Left renal cortex interstitium (tissue), 4 donors: ENCODE measurements at places on chromosomes 12 and 14. TPM values are rescaled to one million over a fixed set of nuclear protein-coding genes. Genes with fewer than 3 reads are reported as not detected.

DNA sequence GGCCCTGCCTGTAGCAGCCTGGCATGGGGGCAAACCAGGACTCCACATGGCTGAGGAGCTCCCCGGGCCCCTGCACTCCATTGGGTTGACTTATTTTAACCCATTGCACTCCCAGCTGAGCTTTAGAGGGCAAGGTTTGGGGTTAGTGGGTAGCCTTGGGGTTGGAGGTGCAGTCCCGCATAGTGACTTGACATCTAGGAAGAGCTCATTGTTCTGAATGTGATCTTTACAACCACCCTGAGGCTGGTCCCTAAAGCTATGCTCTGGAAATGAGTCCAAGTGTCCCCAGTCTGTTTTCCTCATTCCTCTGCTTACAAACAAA, 36.4 kb downstream of the NFKBIA start:
- no peak for DNase-seq

GRCh38 chr12:55008944-55009585, 10.7 kb upstream of the NEUROD4 start:
- no peak for DNase-seq

DNA sequence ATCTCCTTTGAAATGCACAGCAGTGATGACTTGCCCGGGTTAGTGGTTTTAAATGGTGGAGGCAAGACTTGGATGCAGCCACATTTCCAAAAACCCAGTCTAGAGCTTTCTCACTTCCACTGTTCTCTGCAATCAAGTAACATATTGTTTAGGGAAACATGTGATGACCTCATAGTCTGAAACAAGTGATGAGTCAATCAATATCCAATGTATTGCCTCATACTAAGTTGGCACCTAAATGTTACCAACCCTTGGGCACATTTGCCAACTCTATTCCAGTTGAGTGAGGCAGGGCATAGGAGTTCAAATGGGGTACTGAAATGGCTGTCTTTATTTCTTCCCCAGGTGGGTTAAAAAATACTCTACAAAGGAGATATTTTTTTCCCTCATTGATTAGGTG, 1105.4 kb downstream of the VRK1 start:
- DNase-seq, result no peak

DNA sequence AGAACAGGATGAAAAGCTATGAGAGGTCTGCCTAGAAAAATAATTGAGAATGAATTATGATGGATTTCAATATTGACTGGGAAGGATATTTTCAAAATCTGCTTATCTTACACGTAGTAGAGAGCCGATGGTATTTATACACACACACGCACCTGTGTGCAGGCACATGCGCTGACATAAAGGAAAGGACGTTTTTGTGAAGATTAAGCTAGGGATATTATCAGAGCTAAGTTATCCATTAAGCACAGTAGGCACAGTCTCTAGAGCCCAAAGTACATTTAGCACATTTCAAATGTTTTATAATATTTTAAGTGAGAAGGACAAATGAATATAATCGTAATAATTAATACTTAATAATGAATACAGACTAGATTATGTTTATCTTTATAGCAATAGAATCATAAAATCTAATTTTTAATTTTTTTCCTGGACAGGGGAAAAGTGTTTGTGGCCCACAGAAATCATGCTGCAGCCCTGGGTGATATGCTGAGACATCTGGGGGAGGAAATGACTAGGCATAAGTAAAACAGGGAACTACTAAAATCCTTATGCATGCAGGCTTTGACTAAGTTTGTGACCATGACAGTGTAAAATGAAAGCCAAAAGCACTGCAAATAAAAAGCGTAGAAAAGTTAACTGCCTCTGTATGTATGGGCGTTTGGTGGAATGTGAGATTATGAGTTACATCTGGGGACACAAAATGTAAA, 146.1 kb downstream of the KITLG start:
- DNase-seq, result no peak

DNA sequence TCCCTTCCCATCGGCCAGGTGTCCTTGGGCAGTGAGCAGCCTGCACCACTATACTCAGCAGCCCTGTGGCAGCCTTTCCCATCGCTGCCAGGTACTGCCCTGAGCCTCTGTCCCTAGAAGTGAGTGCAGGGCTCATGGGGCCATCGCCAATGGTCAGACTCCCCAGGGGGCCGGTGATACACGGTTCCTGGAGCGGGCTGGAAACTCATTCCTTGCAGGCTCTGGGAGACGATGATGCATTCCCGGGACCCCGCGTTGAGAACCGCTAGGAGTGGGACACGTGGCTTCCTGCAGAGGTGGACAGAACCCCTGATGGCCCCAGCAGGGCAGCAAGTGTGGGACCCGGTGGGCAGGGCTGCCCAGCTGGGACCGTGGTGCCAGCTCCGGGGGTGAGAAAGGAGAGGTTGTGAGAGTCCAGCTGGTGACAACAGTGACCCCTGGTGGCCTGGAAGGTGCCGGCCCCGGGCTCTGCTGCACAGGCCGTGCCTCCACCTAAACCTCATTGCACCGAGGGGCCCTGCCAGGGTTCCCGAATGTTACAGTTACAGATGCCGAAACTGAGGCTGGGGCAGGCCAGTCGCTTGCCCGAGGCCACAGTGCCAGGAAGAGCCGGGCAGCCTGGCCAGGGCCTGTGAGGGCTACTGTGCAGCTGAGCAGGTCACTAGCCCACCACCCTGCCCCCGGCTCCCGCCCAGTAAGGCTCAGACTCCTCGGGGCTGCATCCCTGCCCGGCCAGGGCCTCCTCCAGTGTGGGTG, 33.8 kb downstream of the FBRSL1 start:
- DNase-seq, result no peak

DNA sequence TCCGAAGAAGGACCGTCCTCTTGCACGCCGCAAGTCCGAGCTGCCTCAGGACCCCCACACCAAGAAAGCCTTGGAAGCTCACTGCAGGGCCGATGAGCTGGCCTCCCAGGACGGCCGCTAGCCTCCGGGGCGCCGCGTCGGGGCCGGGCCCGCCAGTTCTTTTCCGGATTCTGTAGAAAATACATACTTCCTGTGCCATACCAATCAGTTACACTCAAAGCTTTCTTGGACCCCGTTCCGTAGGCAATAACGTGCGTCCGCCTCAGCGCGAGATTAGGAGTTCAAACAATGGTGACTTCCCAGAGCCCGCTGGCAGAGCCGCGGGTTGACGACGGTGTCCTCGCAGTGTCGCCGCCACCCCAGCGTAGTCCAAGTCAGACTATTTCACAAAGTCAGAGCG, 39.2 kb upstream of the DYNC1H1 start:
- DNase-seq, result no peak

DNA sequence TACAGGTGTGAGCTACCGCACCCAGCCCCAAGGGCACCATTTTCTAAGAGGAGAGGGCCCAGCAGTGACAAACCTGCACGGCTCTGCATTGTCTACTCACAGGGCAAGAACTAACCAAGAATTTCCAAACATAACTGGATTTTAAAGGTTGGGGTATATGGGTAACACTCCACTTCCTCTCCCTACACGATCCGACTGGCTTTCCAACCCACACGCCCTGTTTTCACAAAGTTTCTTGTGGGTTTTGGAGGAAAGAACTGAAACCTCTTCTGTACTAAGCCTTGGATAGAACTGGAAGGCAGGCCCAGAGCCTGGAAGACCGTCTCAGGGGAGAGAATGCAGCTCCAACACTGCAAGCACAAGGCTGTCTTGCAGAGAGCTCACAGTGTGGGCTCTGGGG, 24.9 kb downstream of the SNRNP35 start:
- DNase-seq, result no peak

DNA sequence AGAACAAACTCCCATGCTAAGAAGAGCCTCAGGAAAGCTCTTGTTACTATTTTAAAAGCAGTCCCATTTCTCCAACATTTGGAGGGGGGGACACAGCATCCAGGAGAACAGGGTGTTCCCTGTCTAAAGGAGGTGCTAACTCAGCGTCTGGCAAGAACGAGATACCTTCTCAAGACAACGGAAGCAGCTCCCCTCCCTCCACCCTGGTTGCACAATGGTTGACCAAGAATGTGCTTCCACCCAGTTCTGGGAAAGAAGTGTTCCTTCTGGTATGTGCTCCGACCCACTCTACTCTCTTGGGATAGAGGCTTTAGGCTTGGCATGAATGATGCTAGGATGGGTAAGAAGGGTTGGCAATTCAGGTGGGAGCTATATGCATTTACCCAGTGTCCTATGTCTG, 1.5 kb upstream of the KRT6A start:
- no peak for DNase-seq

- DNase-seq, result no peak
Observed at GRCh38 chr14:28773176-28773575, 6.6 kb downstream of the FOXG1 start.

DNA sequence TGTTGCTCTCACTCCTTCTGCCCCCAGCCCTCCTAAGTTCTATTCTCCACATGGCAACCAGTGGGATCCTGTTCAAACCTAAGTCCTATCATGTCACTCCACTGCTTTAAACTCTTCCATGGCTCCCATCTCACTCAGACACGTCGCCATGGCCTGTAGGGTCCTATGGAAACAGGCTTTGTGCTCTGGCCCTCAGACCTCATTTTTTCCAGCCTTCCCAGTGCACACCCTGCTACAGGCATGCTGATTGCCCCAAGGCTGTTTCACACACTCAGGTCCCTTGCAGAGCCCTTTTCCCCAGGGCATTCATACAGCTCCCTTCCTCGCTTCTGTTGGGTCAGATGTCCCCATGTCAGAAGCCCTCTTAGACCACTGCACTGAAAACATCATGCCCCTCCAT, 11.2 kb upstream of the MED13L start:
- no peak for DNase-seq

- no peak for DNase-seq
Observed at GRCh38 chr14:92563359-92563758, 49.8 kb downstream of the RIN3 start.

GRCh38 chr14:24243336-24243836, 963 bp upstream of the TINF2 start:
- DNase-seq, result no peak

- no peak for DNase-seq
Observed at GRCh38 chr12:43937947-43938346, 102.1 kb downstream of the TMEM117 start.

DNA sequence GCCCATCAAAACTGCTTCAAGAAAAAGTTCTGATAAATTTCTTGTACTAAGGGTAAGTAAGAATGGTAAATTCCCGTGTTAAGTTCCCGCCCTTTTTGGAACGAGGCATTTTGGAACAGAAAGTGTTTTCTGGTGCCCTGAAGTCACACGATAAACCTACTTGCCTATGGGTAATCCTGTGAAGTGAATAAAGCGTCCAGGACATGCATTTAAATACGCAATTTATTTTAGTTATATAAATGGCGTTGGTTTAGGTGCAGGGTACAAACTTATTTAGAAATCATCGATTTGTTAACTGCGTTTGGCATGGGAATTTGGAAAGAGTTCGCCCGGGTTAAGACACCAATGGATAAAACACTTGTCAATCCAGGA, 715 bp upstream of the RAP1B start:
- DNase-seq, result no peak

DNA sequence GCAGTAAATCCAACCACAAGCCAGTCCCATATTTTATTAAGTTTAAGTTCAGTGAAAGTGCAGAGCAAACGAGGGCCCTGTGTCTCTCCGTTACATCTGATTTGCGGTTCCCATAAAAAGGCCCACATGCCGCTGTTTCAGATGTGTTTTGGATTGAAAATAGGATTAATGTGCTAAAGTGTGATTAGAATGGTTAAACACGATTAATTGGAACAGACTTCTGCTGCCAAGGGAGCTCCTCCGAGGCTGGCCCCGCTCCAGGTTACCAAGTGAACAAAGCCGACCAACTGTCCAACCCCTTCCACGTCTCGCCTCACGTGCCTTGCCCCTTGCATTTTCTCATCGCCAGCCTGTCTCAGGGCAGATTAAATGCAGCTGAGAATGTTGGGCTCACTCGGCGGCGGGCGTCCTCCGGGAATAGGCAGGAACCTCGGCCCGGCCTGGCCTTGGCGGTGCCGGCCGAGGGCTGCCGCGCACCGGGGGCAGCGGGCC, 166.5 kb upstream of the GSC start:
- DNase-seq, result peak; percentile 59

PROX2 gene
- polyA plus RNA-seq, result 2.7 TPM

CLEC12A gene
- polyA plus RNA-seq, result 0.85 TPM

INSM2 gene
- not detected for polyA plus RNA-seq

UNC119B gene
- polyA plus RNA-seq, result 76.1 TPM

RILPL1 gene
- polyA plus RNA-seq, result 24.0 TPM

TMCC3 gene
- 39.5 TPM for polyA plus RNA-seq

PFKM gene
- polyA plus RNA-seq, result 117 TPM

CIROP gene
- polyA plus RNA-seq, result 0.05 TPM

PIWIL1 gene
- polyA plus RNA-seq, result 0.95 TPM
